ENCODE measurements at places on chromosomes 6 and 20.

DNA sequence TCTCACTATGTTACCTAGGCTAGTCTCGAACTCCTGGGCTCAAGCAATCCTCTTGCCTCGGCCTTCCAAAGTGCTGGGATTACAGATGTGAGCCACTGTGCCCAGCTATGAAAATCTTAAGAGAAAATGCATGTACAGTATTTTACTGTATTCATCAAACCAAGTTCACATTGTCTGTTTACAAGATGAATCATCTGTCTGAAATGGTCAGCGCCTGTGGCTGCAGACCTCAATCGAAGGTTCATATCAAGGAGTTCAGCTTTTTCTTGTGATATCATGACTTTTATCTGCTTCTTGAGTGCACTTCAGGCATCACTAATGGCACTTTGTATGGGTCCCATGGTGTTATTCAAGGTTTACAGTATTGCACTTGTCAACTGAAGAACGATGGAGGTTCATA lies 155.1 kb downstream of the SLC16A10 start:
- DNase-seq: no peak

- DNase-seq: no peak
Observed at GRCh38 chr6:112205427-112206109, 48.8 kb downstream of the LAMA4 start.

DNA sequence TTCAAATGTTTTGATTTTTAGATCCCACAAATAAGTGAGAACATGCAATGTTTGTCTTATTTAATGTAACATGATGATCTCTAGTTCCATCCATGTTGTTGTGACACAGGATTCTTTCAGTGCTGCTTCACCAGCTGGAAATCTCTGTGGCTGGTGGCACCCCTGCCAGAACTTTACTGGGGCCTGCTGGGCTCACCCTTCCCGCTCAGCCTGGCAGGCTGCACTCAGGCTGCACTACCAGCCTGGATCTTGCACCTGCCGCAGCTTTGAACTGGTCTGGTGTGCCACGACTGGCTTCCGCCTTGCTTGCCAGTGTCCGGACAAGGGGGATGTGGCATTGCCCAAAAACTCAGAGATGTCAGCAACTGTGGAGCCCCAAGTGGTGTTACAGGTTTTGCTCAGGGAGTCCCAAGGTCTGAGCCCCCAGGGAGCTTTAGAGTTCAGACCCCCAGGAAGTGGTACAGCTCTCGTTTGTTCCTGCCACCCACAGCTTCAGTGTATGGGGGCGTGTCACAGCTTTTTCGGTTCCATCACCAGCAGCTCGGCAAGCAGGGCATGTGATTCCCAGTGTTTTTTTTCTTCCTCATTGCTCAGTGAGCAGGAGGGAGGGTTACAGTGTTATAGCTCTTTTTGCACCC lies 72.3 kb upstream of the SYNCRIP start:
- no peak for DNase-seq

GRCh38 chr6:30206152-30206551 lies 7.1 kb downstream of the TRIM26 start:
- DNase-seq: no peak

DNA sequence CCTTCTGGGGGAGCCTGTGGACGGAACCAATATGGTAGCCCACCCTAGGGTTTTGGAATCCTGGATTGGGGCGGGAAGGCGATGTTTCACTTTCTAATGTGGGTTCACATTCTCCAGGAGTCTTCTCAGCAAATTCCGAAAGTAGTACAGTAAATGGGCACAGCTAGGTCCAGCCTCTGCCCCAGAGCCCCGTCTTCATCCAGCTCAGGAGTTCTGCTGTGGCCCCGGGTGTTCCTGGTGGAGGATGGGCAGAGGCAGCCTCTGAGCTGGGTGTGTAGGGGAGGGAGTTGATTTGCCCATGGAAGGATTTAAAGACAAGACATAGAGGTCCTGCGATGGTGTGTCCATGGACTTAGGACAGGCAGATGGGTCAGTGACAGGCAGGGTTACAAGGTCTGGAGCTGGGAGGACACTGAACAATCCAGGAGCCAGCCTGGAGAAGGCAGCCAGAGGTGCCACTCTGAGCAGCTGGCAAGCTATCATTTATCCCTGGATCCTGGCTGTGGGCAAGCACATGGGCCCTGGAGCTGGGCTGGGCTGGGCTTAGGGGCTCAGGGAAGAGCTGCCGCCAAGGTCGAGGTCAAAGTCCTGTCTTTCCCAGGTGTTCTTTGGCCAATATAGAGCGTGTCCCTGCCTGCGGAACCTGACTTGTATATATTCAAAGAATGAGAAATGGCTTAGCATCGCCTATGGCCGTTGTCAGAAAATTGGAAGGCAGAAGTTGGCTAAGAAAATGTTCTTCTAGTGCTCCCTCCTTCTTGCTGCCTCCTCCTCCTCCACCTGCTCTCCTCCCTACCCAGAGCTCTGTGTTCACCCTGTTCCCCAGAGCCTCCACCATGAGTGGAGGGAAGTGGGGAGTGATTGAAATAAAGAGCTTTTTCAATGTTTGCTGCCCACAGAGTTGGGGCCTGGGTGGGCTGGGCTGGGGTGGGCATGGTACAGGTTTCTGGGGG lies 6.7 kb downstream of the CLPSL1 start:
- no peak for DNase-seq

- no peak for DNase-seq
Observed at GRCh38 chr6:137472641-137473137, 21.5 kb downstream of the OLIG3 start.

DNA sequence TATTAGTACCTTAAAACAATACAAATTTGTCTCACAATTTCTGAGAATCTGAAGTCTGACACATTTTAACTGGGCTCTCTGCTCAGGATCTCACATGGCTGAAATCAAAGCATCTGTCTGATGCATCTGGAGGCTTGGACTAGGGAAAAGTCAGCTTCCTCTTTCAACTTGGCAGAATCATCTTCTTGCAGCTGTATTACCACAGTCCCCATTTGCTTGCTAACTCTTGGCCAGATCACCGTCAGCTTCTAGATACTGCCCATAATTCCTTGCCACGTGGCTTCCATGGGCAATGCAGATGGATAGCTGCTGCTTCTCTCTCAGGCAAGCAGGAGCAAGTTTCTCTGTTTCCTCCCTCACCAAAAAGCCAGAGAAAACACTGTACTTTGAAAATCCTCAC lies 1106.4 kb upstream of the CITED2 start:
- no peak for DNase-seq

GRCh38 chr20:44552050-44552449 lies 30.2 kb upstream of the SERINC3 start:
- no peak for DNase-seq

GRCh38 chr6:39610221-39610620 lies 115.0 kb downstream of the KIF6 start:
- no peak for DNase-seq

GRCh38 chr6:125818225-125818657 lies 27.5 kb downstream of the NCOA7 start:
- no peak for DNase-seq

GRCh38 chr6:159163901-159164370 lies 5.3 kb upstream of the FNDC1 start:
- DNase-seq: no peak

DNA sequence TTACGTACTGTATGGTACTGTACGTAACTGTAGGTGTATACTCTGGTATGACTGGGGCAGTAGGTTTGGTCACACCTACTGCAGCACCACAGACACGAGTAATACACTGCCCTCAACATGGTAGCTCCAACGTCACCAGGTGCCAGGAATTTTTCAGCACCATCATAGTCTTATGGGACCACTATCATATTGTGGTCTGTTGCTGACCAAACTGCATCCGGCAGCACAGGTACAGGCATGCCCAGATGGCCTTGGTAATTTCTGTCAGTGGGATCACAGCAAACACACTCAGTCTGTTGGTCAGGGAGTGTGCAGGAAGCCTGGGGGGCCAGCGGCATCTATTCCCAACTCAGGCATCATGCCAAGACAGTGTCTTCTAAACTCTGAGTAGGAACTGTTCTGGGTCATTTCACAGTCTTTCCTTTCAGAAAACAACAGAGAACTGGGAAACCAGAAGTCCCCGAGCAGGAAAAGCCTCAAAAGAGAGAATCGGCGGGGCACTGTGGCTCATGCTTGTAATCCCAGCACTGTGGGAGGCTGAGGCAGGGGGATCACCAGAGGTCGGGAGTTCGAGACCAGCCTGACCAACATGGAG lies 5.8 kb downstream of the YTHDF1 start:
- DNase-seq: no peak

DNA sequence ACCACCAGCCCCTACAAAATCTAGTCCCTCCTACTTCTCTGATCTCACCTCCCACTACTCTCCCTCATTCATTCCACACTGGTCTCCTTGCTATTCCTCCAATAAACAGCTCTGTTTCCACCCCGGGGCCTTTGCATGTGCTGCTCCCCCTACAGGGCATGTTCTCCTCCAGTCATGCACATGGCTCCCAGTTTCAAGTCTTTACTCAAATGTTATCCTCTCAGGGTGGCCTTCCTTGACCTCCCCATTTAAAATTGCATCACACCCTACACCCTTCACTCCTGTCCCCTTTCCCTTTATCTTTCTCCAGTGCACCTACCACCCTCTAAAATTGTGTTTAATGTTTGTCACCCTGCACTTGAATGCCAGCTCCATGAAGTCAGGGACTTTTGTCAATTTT lies 174.5 kb downstream of the MRPL14 start:
- DNase-seq: no peak

GRCh38 chr6:49142421-49143151 lies 320.5 kb downstream of the MMUT start:
- peak; percentile 3 for DNase-seq

- DNase-seq: no peak
Observed at GRCh38 chr6:49980898-49981297, 11.5 kb upstream of the DEFB113 start.

DNA sequence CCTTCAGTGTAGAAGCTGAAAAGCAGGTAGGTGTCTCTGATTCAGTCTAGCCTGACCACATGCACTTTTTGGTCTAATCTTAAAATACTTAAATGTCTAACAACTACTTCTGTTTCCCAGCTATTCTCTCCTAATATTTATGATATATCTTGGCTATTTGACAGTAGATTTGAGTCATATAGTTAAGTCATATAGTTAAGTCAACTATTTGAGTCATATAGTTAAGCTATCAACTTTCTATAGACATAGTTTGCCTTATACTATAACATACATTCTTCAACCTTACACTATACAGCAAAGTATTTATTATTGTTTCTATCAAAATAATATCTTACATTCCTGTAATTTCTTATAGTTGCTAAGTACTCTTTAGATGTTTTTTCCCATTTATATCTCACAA lies 110.9 kb downstream of the GMDS start:
- no peak for DNase-seq

DNA sequence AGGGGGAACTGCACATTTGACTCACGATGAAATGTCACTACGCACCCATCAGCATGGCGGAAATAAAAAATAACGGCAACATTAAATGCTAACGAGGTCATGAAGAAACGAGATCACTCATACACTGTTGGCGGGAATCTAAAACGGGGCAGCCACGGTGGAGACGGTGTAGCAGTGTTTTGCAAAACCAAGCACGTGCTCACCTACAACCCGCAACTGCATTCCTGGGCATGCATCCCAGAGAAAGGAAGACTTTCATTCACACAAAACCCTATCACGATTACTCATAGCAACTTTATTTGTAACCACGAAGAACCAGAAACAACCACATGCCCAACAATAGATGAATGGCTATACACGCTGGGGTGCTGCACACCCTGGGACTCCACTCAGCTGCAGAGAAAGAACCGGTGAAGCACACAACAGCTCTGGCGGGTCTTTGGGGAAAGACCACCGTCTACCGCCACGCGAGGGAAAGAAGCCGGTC lies 77.0 kb downstream of the YTHDF1 start:
- DNase-seq: no peak

DNA sequence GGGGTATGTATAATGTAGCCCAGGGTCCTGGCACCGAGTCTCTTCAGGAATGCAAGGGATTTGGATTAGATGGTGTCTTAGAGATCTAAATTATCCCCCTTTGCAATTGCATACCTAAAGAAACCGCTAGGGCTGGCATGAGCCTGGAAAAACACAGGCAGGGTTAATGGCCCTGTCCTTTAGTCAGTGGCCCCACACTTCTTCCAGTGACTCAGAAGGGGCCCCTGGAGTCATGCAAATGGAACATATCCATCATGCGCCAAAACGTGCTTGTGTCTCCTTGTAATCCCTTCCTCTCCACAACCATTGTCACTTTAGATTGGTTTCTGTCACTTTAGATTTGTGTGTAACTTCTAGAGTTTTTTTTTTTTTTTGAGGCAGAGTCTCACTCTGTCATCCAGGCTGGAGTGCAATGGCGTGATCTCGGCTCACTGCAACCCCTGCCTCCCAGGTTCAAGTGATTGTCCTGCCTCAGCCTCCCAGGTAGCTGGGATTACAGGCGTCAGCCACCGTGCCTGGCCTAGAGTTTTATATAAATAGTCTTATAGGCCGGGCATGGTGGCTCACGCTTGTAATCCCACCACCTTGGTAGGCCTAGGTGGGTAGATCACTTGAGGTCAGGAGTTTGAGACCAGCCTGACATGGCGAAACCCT lies 8.7 kb upstream of the MYBL2 start:
- no peak for DNase-seq

GRCh38 chr6:29946223-29947076 lies 4.1 kb downstream of the HLA-A start:
- no peak for DNase-seq

DNA sequence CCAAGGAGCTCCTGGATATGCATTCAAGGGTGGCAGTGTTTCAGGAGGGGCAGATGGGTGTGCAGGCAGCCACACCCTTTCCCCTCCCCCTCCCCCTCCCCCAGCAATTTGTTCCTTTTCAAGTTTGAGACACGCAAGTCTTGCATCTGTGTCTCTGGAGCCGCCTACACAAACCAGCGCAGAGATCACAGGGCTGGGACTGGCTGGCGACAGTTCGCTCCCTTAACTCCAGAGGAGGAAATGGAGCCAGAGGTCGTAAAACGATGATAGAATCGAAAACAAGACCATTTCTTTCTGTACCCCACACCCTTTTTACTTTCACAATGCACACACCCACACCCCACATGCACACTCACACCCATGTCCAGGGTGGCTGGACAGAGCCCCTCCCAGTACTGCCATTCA lies 163.1 kb downstream of the LY86 start:
- DNase-seq: no peak

DNA sequence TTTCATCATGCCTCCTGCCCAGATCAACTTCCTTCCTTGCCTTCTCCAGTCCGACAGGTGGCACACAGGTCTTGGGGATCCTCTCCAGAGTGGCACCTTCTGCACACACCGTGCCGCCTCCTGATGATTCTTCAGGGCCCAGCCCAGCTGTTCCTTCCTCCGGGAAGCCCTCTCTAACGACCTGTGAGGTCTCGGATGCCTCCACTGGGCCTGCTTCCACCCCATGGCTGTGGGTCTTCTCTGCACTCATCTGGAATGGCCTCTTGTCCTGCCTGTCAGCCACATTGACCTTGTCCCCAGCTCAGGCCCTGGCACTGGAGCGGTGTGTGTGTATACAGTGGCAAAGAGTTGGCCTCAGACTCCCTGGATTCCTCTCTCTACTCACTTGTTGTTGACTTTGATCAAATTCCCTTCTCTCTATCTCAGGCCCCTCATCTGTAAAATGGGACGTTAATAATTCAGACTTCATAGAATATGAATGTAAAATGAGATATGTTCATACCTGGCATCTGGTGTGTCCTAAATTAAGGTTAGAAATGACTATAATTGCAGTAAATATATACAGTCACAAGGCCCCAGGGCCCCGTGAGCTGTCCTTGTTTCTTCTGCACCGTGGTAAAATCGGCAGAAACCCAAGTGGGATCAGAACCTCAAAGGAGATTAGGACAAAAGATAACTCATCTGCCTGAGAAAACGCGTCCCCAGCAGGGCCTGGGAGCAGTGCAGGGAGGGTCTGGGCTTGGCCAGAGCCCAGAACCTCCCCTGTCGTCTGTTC lies 1.5 kb downstream of the FAM210B start:
- no peak for DNase-seq

GRCh38 chr6:147787417-147787816 lies 278.9 kb downstream of the SAMD5 start:
- no peak for DNase-seq

- no peak for DNase-seq
Observed at GRCh38 chr20:22711971-22712755, 127.8 kb upstream of the FOXA2 start.
